Activated naive CD8-positive, alpha-beta T cell treated with anti-CD3 and anti-CD28 coated beads, Interleukin-2, amount 50 U/mL, for 16 hours (primary cell): ENCODE measurements at places on chromosomes 7 and 10.

GRCh38 chr10:11430421-11431215 lies 180.8 kb downstream of the USP6NL start:
- no peak for DNase-seq

DNA sequence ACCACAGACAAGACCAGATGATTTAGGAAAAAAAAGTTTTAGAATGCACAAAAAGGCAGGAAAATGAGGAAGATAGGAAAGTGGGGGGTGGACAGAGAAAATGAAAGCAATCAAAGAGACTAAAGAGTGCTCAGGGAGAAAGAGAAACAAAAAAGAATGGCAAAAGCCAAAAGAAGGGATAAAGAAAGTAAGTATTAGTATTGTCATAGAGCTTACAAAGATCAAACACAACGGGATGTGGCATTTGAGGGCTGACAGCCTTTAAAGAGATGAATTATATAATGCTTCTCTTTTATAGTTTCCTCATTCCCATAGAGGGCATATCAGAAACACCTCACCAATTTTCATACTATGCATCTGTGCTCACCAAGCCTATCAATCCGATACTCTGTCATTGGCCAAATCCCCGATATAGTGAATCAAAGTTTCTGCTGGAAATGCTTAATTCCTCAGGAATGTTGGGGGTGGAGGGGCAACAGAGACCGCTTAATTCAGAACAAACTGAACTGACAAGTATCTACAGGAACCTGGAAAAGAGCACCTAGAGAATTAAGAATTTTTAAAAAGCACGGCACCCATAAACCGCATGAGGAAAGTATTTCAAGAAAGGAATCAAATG lies 2.7 kb downstream of the COG5 start:
- no peak for DNase-seq

DNA sequence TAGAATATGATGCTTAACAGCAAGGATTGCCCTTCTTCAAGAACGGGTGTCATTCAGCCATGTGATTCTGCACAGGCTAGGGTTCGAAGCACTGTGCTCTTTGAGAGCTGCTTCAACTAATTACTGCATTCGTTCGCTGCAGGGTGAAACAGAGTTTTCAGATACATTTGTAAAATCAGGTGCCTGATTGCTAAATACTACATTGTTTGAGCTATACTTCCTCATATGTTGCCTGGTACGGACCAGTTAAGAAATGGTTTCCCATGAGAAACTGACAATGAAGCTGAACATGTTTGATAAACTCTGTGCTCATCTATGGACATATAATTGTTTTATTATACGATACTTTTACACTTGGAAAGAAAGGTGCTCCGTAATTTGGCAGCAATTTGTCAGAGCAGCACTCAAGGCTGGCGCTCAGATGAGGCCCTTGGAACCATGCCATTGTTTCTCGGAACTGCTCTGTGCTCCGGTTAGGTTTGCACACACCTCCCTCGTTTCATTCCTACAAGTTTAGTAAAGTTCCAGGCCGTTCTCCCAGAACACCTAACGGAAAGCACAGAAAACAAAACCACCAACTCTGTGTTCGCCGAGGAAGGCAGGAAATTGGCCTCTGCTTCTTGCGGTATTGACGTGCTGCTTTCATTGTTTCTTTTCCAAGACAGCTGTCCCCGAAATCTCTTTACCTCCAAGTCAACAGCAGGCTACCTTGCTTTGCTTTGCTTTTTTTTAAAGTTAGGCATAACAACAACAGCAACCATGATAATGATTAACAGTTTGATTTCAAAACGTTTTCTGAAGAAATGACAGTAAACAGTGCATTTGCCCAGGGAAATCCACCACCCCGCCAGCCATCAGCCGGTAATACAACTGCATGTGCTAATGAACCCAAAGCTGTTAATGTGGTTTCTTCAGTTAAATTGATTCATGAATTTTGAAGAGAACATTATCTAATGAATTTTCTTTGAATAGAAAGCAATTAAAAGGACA lies 206.9 kb downstream of the EBF3 start:
- no peak for DNase-seq

- DNase-seq: no peak
Measured at GRCh38 chr10:127398971-127399365, 150.1 kb upstream of the NPS start.

DNA sequence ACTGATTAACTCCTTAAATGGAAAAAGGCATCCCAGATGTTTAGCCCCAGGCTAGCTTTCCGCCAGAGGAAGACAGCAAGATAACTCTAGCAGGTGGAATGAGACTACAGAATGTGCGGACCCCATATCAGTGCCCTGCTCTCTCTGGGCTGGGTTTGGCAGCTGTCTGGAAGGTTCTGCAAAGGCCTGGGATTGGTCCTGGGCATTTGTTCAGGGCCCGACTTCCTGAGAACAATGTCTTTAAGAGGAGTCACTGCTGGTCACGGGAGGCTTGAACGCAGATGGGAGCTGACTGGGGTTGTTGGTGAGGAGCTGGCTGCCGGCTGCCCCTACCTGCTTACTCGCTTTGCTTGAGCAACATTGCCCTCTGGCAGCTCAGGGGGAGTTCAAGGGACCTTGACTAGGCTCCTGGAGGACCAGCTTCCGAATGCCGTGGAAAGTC lies 130.6 kb upstream of the BTBD16 start:
- no peak for DNase-seq

GRCh38 chr10:115915429-115915828 lies 357.6 kb downstream of the GFRA1 start:
- no peak for DNase-seq

- DNase-seq: no peak
Measured at GRCh38 chr7:112431803-112432202, 18.5 kb upstream of the IFRD1 start.

DNA sequence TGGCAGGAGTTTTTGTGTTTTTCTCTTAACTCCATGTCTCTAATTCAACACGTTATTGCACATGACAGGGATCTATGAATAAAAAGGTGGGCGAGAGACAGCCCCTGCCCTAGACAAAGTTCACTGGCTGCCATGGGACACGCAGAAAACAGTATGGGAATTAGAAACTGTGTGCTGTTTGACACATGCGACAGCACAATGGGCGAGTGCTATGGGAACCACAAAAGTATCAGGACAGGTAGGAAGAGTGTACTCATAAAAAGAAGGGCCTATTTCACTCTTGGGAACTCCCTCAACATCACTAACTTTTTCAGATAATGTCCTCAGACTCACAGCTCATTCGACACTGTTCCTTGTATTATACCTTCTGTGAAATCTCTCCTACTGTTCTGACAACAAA lies 45.7 kb downstream of the MINDY3 start:
- no peak for DNase-seq

DNA sequence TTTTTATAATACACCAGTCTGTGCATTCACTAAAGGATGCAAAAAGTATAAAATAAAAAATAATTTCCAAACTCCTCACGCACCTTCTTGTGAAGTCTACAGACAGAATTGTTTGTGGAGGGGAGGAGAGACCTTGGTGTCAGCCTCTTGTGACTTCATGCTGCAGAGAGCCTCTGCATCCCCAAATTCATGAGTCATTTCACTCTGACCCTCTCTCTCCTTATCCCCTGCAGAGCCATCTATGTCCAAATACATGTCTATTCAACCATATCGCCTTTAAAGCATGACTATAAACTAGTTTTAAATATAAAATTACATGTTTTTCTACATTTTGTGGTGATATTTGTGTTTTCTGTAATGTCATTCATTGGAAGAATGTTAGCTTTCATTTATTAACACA lies 6.0 kb downstream of the CREB5 start:
- DNase-seq: no peak

GRCh38 chr10:89241486-89242344 lies 9.9 kb downstream of the LIPA start:
- no peak for DNase-seq
